ENCODE measurements at places on chromosomes 2 and 18.

DNA sequence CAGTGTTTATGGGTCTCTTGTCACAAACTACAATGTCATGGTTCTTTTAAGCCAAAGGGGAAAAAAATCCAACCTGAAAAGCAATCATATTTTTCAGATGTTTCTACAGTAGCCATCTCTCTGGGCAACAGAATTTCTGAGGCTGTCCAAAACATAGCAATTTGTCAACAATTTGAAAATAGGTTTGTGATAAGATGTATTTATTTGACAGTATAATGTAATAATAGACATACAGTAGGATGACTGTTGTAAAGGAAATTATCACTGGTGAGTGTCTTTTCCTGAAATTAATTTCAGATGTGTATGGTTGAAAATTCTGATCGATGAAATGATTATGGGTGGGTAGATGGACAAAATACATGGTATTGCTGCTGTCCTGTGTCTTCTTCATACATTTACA, 1230.1 kb upstream of the CDH2 start:
- DNase-seq, result no peak

DNA sequence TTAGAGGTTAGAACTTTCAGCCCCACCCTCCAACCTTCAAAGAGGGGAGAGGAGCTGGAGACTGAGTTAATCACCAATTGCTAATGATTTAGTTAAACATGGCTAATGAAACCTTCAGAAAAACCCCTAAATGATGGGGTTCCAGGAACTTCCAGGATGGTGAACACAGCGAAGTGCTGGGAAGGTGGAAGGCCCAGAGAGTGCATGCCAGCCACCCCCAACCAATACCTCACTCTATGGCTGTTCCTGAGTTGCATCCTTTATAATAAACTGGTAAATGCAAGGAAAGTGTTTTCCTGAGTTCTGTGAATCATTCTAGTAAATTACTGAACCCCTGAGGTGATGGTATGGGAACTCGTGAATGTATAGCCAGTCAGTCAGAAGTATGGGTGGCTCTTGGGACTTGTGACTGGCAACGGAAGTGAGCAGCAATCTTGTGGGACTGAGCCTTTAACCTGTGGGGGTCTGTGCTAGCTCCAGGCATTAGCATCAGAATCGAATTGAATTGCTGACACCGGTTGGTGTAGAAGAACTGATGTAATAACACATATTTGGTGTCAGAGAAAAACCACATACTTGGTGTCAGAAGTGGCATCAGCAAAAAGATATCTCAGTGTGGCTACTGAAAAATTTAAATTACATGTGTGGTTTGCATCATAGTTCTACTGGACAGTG, 37.4 kb downstream of the NPHP1 start:
- DNase-seq, result no peak

- no peak for DNase-seq
Measured at GRCh38 chr18:8625461-8626092, 16.3 kb downstream of the RAB12 start.

DNA sequence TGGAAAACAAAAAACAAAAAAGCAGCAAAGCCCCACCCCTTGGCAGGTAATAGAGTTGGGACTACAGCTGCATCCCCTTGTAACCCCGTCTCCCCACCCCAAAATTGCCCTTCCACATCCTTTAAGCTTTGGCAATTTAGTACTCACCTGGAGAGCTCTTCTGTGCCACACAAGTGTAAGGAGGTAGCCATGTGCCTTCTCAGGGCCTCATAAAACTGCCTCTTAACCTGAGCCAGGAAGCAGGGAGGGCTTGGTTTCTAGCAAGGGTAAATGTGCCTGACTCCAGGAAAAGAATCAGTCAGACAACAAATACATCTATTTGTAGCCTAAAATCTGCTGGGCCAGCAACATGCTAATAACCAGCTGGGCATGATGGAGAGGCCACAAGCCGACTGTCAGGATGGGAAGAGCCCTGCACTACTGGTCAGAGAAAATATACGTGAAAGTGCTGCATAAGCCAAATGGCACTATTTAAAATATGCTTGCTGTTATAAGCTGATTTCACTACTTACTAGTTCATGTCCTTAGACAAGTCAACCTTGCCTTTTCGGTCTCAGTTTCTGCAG, 46.3 kb downstream of the NOP58 start:
- DNase-seq, result no peak

- DNase-seq, result no peak
Measured at GRCh38 chr2:143823876-143824275, 694.7 kb downstream of the ARHGAP15 start.

DNA sequence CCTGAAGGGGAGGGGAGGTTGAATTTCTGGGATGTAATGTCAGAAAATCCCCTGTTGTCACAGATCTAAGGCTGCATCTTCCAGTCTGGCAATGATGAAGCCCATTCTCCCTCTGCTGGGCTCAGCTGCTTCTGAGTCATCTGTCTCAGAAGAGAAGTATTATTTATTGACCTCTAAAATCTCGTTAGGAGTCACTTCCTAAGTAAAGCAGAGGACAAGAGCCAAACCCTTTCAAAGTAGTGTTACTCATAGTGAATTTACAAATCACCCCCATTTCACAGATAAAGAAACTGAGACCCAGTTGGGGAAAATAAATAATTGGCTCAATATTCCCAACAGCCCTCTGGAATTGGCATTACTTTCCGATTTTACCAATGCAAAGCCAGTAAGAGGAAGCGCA, 167.3 kb upstream of the SKOR2 start:
- no peak for DNase-seq

DNA sequence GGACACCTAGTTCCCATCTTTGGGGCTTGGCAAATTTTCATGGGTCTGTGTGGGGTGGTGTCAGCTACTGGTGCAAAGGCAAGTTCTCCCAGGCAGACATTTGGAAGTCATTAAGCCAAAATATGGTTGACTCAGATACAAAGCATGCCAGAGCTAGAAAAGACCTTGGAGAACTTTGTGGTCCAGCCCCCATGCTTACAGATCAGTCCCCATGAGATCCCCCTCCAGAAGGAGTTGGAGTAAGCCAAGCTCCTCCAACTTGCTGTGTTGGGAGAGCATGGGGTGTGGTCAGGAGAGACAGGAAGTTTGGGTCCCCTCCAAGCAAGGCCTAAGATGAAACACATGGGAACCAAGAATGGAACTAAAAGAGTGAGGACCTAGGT, 224.5 kb downstream of the CYP26B1 start:
- DNase-seq, result no peak

GRCh38 chr2:215110918-215111317, 27.5 kb downstream of the ABCA12 start:
- no peak for DNase-seq

GRCh38 chr2:110682267-110682666, 4.4 kb upstream of the BUB1 start:
- no peak for DNase-seq

- no peak for DNase-seq
Measured at GRCh38 chr2:64804651-64805050, 150.9 kb upstream of the SERTAD2 start.

GRCh38 chr18:51480407-51481261, 283.2 kb upstream of the MEX3C start:
- DNase-seq, result no peak

DNA sequence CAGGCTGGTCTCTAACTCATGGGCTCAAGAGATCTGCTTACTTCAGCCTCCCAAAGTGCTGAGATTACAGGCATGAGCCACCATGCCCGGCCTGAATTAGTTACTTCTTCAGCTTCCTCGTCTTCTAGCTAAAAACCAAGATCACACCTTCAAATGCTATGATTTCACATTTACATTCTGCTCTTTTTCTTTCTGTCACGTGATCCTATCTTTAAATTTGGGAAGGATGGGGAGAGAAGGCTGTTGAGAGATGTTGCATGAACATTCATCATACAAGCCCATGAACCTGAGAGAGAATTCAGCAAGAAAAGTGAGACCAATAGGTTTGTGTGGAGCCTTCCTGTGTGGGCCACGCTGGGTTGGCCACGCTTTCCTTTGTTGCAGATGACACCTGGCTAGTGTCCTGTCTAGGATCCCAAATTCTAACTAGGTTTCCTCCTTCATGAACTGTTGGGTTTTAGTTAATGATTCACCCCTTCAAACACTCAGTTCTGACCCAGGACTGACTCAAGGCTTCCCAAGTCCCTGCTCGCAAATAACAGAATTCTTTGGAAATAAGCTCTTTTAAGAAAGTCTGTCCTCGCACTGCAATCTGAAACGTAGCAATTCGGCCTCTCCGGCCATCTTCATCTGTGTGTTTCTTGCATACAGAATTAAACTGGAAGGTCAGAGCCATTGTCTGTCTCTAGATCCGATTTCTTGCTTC, 57.3 kb upstream of the CREB1 start:
- DNase-seq, result no peak

- no peak for DNase-seq
Measured at GRCh38 chr18:48735681-48736255, 196.9 kb downstream of the CTIF start.

DNA sequence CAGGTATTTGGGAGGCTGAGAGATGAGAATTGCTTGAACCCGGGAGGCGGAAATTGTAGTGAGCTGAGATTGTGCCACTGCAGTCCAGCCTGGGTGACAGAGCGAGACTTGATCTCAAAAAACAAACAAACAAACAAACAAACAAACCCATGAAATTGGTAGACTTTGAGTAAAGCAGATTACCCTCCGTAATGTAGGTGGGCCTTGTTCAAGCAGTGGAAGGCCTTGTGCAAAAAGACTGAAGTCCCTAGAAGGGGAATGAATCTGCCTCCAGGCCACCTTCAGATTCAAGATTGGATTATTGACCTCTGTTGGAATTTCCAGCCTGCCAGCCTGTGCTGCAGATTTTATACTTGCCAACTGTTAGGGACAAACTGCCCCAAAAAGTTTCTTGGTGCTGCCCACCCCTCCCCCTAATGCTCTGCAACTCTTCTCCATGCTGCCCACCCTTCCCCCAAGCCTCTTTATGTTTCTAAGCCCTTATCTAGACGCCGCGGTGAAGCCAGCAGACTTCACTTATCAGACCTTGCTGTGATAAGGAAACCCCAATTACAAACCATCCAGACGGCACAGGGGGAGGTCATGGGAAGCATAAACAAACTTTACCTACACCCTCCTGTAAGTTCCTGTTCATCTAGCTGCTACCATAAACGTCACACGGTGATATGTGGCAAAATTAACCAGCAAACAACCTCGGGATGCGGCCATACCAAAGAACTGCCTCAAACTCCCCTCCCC, 17.0 kb downstream of the CYP27A1 start:
- no peak for DNase-seq

- DNase-seq, result no peak
Measured at GRCh38 chr2:131365452-131365851, 1.5 kb upstream of the RAB6D start.

GRCh38 chr2:188610827-188611226, 319.2 kb downstream of the GULP1 start:
- no peak for DNase-seq

- no peak for DNase-seq
Measured at GRCh38 chr2:51085420-51086068, 53.6 kb upstream of the NRXN1 start.

DNA sequence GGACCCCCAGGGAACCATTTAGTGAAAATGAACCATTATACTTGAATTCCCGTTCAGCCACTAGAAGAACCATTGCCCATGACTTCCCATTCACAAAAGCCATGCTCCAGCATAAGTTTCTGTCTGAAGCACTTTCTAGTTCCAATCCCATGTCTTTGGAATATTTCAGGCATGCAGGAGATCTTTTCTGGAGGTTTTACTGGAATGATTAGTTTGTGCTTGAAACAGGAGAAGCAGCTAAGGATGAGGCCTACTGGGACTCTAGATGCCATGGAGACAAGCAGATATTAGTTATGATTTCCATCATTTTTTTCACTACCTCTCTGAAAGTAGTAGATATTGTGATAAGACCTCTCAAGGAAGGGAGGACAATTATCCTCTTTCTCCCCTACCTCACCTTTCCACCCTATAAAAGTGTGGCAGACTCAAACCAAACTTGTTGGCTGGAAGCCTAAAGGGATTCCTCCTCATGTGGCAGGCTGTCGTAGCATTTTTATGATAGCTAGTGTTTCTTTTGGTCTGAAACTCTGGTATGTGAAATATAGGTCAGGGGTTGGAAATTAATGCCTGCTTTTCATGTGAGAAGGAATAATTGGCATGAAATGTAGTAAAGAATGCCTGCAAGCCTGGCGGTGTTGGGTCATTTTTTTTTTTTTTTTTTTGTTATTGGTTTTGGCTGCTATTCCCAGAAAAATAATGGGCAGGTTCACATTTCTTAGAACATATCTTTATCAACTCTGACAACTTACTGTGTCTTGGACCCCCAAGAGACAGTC, 29.3 kb upstream of the MMADHC start:
- no peak for DNase-seq

DNA sequence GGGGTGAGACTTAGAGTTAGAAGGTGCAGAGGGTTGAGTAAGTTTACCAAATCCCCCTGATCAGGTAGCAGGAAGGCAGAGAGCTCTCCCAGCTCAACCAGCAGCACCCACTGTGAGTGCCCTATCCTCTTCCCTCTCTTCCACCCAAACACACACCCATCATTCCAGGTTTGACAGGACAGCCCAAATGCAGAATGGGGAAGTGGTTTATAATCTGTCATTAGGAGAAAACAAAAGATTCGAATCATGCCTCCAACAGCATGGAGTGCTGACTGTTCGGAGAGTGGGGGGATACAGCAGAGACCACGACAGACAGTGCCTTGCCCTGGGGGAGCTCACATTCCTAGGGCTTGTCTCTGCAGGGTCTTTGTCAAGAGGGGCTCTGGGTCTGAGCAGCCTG, 11.7 kb downstream of the CXCR2 start:
- DNase-seq, result no peak

DNA sequence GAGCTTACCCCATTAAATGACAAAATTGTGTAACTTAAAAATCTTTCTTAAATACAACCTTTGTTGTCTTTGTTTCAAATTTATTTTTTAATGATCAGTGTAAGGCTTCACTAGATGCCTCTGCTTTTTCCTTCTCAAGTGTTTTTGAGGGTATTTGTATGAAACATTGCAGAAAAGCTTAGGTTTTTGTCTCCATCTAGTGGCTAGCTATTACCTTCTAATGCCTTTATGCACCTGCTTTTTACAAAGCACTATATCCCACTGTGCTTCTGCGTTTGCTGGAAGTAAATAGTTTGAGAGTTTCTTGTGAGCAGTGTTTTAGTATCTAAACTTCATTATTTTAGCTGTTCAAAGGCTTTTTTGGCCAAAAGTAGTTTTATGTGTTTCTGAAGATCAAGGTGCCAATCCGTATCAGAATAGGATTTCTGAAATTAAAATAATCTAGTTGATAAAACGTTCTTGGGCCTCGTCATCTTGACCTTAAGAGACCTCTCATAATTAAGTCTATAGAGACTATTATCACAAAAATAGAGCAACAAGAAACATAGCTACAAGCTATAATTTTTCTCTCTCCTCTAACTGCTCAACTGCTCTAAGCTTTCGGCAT, 47.0 kb downstream of the IWS1 start:
- DNase-seq, result no peak

Data from stimulated activated CD4-positive, alpha-beta T cell treated with anti-CD3 and anti-CD28 coated beads, Interleukin-1b, Interleukin-23, amount 100 ng/mL, for 1 hour (primary cell).